Right lung (tissue), 10 donors: ENCODE measurements at places on chromosomes 2 and 18. TPM values are rescaled to one million over a fixed set of nuclear protein-coding genes. Genes with fewer than 3 reads are reported as not detected.

The UBE2E3 gene
- 142 TPM for polyA plus RNA-seq

The TFPI gene
- polyA plus RNA-seq, result 128 TPM

The GCG gene
- not detected for polyA plus RNA-seq

The PXDN gene
- polyA plus RNA-seq, result 160 TPM
